T-helper 1 cell (primary cell): ENCODE measurements at places on chromosomes 11 and 22.

GRCh38 chr22:21755851-21756284, 20.3 kb upstream of the YPEL1 start:
- no peak for DNase-seq

- DNase-seq, result no peak
These were observed 75.9 kb downstream of the AMOTL1 start for GRCh38 chr11:94844031-94844430.

GRCh38 chr11:117064275-117064674, 34.0 kb downstream of the SIK3 start:
- peak; percentile 14 for DNase-seq

DNA sequence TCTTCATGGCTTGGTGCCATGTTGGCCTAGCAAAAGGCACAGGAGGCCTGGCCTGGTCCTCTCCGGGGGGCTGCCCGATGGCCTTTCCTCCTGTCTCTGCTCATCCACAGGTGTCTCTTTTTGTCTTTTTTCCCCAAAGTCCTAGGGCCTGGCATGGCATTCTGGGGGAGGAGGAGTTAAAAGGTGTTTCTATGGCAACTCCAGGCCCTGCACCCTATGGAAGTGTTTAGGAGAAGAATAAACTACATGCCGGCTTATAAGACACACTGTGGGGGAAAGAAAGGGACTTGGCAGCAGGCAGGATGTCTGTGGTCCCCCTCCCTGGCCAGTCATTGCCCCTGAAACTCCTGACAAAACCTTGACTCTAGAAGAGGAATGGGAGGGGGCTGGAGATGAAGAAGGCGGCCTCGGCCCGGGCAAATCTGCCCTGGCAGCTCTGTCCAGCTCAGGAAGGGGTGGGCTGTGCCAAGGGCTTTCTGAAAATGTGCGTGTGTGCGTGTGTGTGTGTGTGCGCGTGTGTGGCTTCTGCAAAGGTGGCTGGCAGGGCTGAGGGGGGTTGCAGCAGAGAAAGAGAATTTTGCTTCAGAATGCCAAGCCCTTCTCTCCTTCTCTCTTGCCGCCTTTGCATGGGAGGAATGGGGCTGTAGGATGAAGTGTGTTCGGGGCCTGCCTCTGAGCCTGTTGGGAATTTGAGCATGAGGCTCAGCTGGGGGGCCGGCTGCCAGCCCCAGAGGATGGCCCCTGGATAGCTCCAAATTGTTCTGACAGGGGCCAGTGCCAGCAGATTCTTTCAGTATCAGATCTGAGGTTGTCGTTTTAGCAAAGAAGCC, 3.2 kb downstream of the TIMP3 start:
- no peak for DNase-seq

- DNase-seq, result no peak
These were observed 13.1 kb upstream of the RELT start for GRCh38 chr11:73363147-73363546.

- no peak for DNase-seq
These were observed 3.5 kb downstream of the SPINDOC start for GRCh38 chr11:63816732-63817131.

- DNase-seq, result no peak
These were observed 141.9 kb downstream of the CTTN start for GRCh38 chr11:70540196-70540595.

DNA sequence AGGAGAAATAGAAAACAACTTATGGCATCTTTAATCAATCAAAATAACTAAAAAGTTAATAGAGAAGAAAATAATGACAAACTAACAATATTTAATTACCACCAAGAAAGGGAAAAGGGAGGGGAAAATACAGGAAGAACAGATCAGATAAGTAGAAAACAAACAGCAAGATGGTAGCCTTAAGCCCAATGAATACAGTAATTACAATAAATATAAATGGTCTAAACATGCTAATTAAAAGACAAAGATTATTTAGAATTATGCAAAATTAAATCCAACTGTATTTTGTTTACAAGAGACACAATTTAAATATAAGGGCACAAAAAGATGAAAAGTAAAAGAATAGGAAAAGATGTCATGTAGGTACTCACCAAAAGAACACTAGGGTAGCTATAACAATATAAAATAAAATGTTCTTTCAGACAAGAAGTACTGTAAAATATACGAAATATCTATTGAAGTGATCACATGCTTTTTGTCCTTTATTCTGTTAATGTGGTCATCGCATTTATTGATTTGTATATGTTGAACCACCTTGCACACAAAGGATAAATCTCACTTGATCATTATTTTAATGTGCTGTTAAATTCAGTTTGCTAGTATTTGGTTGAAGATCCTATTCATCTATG, 14.0 kb downstream of the C11orf65 start:
- DNase-seq, result no peak

- DNase-seq, result no peak
These were observed 284.6 kb downstream of the GUCY1A2 start for GRCh38 chr11:106733635-106734034.

GRCh38 chr11:4704790-4705334, 278 bp downstream of the MMP26 start:
- DNase-seq, result no peak

DNA sequence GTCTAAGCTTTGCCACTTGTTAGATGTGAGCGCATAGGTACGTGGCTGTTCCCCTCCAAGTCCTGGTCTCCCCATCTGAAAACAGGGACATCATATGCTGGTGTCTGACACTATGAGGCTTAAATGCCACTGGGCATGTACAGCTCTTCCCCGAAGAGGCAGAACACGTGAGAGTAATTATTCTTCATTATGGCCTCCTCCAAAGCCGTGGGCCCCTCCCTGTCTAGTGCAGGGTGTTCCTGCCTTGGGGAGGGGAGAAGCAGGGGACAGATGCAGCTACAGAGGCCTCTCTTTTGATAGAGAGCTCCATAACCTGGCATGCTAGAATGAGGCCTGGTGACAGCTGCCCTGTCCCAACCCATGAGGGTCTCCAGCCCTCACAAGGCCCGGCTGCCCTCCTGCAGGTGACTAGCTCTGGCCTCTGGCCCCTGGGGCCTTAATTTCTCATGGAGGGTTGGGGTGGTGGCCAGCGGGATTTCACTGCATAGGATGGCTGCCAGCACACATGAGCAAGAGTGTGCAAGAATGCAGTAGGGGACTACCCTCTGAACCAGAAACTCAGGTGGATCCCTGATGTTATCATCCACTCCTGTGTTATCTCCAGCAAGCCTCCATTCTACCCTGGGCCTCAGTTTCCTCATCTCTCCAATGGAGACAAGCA, 334.6 kb downstream of the MN1 start:
- no peak for DNase-seq

- DNase-seq, result no peak
These were observed 28.9 kb downstream of the ZNF214 start for GRCh38 chr11:6991227-6991626.

- no peak for DNase-seq
These were observed 231.7 kb upstream of the NARS2 start for GRCh38 chr11:78806214-78807004.

DNA sequence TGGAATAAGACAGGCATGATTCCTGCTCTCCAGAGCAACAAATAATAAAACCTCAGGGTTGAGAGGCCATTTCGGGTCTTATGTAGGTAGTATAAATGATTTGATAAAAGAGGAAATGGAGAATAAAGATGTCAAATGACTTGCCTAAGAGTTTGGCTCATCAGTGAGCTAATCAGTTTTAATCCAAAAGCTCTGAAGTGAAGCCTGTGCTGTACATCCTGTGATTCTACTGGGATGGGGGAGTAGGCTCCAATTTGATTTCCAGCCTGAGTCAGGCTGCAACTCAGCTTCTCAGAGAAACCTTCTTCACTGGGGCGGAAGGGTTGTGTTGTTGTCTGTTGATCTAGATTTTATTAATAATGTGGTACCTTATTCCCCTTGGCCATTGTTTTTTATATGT, 192.2 kb upstream of the SORL1-AS1 start:
- no peak for DNase-seq
